AG08395 (cell line): ENCODE measurements at places on chromosomes 16 and 17.

- DNase-seq, result peak; percentile 44
Measured at GRCh38 chr17:6639586-6640535, 650 bp downstream of the KIAA0753 start.

DNA sequence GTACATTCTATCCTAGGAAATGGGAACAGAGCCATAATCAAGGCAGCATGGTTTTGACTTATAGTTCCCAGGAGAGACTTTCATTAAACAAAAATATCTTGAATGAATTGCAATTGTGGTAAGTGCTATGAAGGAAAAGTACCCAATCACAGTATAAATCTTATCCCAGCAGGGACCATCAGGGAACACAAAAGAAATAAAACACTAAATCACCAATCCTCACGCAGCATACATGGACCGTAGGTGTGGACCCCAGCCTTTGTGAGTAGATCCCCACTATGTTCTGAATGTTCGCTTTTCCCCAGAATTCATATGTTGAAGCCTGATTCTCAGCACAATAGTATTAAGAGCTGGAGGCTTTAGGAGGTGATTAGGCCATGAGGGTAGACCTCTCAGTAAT, 925.0 kb upstream of the RBFOX1 start:
- DNase-seq, result no peak

DNA sequence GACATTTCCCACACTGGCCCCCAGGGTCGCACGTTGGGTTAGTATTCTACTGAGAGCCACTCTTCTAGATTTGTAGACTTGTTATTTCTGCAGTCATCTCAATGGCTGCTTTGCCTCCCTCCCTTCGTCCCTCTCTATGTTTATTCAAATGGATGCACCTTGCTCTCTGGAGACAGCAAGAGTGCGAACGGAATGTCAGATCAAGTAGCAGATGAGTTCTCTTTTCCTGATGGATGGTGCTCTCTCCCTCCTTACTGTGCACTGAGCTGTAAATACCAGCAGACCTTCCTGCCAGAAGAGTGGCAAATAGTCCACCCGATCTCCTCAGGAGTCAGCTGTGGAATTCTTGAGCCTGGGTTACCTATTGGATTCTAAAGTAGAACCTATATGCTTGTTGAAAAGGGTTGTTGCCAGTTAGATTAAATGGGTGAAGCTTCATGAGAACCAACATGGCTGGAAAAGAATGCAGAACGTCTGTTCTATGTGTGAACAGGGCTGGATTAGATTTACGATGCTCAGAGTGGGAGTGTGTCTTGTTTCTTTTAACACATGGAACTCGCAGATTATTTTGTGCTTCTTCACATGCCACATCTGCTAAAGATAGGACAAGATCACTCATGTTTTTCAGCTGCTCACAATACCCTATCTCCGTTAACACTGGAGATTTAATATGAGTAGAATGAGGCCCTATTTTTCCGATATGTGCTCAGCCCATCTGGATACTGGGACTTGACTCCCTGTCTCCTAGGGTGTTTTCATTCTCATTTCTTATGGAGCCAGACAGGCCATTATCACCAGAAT, 6.1 kb downstream of the GNAO1 start:
- DNase-seq, result no peak

DNA sequence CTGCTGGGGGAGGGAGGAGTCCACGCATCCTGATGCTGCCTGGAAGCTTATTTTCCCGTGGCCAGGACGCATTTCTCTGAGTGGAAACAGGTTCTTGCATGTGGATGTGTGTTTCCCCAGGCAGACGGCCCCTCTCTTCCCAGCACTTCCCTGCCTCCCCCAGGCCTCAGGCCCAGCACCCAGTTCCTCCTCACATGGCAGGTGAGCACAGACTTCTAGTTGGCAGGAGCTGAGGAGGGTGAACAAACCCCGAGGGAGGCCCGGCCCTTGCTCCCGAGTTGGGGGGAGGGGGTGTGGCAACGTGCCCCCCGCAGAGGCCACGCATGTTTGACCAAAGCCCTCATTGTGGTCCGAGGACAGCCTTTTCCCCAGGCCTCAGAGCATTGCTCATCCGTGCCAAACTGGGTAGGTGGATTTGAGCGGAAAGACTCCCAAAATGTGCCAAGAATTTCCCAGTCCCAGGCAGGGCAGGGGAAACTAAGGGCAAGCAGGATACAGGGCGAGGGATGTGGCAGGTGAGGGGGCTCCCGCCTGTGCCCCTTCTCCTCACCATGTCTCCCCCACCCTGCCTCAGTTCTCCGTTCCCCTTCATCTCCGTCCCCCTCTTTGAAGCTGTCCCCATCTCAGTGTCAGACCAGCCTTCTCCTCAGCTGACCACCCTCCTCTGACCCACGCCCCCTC, 1.5 kb upstream of the SPEM1 start:
- no peak for DNase-seq
